NCI-H748 treated with DMSO at 0.1 percent for 48 hours (cell line): ENCODE measurements at places on chromosomes 2 and 18.

- no peak for DNase-seq
Measured at GRCh38 chr2:160967523-160967922, 192.7 kb upstream of the TANK start.

DNA sequence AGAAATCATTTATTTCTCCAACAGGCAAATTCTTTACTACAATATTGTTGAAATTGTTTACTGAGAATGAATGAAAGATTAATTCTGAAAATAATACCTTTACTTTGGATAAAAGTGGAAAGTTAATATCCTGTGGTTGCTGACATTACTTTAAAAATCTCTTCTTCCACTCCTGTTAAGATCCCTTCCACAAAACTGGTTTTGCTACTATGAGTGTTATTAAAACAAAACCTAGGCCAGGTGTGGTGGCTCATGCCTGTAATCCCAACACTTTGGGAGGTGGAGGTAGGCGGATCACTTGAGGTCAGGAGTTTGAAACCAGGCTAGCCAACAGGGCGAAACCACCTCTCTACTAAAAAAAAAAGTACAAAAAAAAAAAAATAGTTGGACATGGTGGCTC, 123.9 kb upstream of the CCDC150 start:
- DNase-seq = no peak

DNA sequence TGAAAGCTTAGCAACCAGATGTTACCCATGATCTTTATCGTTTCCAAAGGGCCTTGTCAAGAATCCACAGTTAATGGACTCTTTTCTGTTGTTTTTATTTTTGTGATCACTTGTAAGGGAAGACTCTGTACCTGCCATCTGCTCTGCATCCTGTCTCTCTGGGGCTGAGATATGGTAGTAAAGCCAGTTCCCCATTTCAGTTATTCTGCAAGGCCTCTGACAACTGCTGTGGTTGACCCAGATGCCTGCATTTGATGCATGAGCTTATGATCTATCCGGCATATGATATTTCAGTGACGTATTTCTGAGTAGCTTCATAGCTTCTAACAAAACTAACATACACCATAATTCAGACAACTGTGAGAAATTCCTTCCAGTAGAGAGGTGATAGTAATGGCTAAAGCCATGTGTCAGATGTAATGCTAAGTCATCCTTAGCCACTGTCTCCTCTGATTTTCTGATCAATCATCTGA, 105.1 kb downstream of the TPO start:
- no peak for DNase-seq

DNA sequence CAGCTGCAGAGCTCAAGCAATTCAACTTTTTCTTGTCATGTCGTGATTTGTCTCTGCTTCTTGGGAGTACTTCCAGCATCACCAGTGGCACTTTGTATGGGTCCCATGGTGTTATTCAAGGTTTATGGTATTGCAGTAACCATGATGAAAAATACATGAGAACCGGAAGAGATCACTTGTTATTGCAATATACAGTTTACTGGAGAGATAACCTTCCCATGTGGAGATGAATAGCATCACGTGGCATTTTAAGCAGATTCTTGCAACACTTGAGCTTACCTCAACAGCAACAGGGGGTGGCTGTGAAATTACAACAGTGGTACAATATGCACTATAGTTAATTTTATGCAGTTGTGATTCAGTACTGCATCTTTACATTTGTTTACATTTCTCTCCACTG, 97.4 kb downstream of the APOB start:
- no peak for DNase-seq

DNA sequence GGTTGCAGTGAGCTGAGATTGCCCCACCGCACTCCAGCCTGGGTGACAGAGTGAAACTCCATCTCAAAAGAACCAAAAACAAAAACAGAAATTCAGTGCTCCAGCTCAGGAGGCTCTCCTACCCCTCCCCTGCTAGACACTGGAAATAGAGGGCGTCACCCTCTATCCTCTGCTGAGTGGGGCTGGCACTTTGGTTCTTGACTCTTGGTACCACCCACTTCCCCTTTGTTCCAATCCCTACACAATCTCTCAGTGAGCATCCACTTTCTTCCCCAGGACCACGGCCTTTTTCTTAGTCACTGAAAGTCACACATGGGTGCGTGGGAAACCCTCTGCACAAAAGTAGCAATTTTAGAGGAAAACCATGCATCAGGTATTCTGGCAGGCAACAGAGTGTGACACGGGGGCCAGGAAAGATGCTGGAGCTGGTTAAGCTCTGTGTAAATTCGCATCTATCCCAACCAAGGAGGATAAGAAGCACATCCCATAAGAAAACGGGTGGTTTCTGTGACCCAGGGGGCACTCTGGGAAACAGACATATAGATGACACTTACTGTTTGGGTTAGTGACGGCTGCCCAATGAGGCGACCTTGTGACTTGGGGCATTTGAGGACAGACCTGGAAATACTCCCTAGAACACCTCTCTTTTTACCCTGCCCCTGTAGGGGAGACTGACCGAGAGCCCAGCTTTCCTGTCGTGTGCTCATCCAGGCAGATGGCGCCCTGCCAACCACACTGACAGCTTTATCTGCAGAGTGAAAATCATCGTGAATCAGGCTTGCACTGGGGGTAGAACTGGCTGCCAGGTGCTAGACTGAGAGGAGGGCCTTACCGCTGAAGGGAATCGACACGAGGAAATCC, 7.7 kb downstream of the HJURP start:
- DNase-seq = no peak

- DNase-seq = no peak
Measured at GRCh38 chr18:9447334-9447733, 28.0 kb upstream of the RALBP1 start.

DNA sequence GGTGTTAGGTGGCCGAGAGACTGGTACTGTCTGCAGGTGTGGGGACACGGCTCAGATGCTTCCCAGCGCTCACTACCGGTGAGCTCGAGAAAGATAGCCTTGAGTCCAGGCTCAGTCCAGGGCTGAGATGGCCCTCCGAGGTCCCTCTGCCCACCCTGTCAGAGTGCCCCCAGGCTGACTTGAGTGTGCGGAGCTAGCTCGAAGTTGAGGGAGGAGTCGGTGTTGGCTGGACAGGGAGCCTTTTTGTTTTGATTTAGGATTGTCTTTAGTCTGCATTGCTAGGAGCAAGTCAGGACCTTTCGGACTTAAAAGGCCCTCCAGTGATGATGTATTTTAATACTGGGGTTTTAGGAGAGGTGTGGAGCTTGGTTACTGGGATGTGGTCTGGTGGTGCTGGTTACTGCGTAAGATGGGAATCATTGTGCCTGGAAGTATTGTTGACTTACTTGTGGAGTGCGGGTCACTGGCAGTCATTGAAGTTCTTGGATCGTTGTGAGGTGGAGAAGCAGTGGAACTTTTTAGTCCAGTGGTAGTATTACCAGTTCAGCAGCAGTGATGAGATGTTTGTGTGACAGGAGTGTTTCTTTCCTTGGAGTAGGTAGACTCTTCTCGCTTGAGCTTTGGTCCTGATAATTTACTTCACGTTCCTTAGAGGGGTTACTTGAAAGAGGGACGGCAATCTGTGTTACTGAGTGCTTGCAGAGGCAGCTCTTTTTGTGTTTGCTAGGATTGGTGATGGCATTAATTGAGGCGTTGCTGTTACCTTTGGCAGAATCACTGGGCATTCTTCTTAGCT, 633 bp downstream of the KIAA1328 start:
- DNase-seq = peak; percentile 29

GRCh38 chr2:136251885-136252585, 134.1 kb upstream of the CXCR4 start:
- DNase-seq = no peak

GRCh38 chr2:101516823-101517690, 42.1 kb upstream of the RFX8 start:
- DNase-seq = no peak

GRCh38 chr2:160918906-160919503, 241.2 kb upstream of the TANK start:
- peak; percentile 45 for DNase-seq

DNA sequence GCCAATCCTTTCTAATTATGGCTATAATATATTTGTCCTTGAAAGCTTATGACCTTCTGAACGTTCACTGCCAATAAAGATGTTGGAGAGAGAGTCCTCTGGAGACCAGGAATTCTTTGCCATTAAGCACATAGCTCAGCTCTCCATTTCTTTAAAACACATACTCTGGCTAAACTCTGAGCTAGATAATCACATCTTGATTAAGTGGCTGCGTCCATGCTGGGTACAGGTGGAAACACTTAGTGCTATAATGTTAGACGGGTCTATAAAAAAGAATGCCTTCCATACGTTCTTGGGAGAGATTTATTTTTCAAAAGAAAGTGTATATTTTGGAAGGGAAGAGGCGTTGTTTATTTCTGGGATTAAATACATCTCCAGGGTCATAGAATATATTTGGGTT, 314.5 kb downstream of the LPIN1 start:
- DNase-seq = no peak

GRCh38 chr2:109129356-109129920, 433 bp downstream of the SH3RF3 start:
- DNase-seq = no peak

DNA sequence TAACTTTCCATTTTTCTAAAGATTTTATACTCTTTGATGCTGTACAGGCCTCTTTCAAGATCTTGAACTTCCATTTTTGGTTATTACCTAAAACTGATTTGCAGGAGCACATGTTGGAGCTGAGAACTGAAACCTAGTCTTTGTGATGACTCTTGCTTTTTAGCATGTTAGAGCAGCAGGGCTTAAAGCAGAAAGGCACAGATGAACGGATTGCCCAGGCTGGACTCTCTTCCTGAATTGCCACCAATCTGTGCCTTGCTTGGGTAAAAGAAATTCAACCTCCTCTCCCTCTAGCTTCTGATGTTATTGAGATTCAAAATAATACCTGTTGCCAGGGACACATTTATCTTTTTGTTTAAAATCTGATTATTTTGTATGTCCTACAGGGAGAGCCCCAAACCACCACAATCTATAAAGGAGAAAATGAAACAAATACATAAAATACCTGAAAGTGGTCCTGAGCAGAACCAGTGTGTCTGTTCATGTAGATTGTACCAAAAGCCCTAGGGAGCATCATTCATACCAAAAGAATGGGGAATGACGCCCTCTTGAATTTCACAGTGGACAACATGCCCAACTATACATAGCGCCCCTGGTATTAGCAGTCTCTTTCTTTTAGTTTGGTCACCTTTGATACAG, 277.0 kb upstream of the MAP2 start:
- DNase-seq = no peak

- no peak for DNase-seq
Measured at GRCh38 chr18:63603772-63604171, 16.6 kb downstream of the SERPINB13 start.

DNA sequence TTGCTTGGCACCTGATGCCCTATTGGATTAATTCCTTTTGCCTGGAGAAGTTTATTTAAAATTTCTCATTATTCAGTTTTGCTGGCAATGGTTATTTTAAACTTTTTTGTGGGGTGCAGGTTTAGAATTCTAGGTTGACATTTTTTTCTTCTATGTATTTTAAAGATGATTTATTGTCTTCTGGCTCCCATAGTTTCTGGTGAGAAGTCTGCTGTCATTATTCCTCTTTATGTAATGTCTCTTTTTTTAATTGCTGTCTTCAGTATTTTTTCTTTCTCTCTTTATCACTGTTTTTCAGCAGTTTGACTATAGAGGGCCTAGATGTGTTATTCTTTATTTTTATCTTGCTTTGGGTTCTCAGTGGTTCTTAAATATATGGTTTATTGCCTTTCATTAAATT, 182.2 kb upstream of the STON1 start:
- no peak for DNase-seq

- no peak for DNase-seq
Measured at GRCh38 chr2:119180892-119181291, 22.3 kb upstream of the C1QL2 start.

DNA sequence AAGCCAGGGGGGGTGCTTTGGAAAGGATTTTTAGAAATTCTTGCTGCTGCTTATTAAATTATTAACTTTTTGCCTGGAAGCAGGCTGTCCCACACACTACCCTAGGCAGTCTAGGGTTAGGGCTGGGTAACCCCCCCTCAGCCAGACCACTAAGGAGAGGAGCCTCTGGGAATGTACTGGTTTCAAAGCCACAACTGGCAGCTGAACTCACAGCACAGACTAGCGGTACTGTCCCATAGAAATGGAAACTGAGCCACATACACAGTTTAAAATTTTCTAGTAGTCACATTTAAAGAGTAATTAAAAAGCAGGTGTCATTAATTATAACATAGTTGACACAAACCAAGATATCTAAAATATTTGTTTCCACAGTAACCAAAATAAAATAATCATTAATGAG, 50.1 kb downstream of the SPRED2 start:
- DNase-seq = no peak

DNA sequence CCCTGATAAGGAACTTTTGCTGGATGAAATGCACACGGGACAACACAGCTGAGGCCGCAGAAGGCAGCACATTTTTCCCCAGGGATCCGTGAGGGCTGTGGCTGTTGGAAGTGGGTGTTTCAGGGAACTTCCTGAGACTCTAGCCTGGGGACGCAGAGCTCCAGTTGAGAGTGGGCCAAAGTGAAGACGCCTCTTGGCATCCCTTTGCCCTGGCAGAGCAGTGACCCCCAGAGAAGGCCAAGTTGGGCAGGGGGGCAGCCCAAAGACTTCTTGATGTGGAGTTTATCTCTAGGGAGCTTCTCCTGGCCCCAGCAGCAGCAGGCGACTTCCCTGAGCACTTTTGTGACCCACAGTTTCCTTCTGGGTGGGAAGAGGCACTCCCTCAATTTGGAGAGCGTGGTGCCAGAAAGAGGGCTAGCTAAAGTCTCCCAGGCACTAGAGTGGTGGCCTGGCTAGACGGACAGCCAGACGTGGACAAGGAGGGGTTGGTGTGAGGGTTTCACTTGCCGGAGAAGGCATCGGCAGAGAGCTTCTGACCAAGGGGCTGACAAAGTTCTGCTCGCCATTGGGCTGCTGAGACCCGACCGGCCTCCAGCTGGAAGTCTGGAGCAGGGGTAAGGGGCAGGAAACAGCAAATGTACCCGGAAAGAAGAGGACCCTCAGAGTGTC, 108.8 kb downstream of the ACKR3 start:
- no peak for DNase-seq

- no peak for DNase-seq
Measured at GRCh38 chr2:126241411-126241810, 414.5 kb upstream of the GYPC start.

GRCh38 chr18:48866028-48866733, 84.6 kb downstream of the SMAD7 start:
- peak; percentile 15 for DNase-seq

- no peak for DNase-seq
Measured at GRCh38 chr18:13442451-13442850, 223.9 kb downstream of the LDLRAD4 start.

GRCh38 chr2:56215911-56216310, 32.1 kb downstream of the CCDC85A start:
- DNase-seq = no peak

DNA sequence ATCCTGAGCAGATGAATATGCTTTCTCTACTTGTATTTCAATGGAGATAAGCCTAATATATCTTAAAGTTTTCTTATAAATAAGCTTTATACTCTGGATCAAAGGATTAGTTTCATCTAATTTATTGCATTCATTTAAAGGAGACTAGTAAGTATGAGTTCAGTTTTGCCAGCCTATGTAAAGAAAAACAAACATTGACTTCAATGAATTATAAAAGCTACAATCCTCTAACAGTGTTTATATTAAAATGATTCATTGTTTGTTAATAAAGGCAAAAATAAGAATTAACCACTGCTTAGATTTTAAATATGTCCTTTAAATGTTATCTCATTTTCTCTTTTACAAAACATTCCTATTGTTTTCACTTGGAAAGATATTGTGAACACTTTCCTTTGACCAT, 566.0 kb downstream of the EPHA4 start:
- DNase-seq = no peak
